ENCODE measurements at places on chromosomes 1 and 21.

DNA sequence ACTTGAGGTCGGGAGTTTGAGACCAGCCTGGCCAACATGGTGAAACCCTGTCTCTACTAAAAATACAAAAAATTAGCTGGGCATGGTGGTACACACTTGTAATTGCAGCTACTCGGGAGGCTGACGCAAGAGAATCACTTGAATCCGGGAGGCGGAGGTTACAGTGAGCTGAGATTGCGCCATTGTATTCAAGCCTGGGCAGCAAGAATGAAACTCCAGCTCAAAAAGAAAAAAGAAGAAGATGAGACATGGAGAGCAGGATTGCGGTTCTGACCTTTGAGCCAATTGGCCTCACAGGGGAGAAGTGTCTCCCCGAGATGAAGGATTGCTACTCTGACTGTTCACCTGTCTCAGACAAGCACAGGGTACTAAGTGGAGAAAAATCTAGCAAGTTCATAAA lies 6.6 kb downstream of the SCCPDH start:
- DNase-seq = no peak

- no peak for DNase-seq
Measured at GRCh38 chr1:46043458-46044017, 88.9 kb downstream of the PIK3R3 start.

DNA sequence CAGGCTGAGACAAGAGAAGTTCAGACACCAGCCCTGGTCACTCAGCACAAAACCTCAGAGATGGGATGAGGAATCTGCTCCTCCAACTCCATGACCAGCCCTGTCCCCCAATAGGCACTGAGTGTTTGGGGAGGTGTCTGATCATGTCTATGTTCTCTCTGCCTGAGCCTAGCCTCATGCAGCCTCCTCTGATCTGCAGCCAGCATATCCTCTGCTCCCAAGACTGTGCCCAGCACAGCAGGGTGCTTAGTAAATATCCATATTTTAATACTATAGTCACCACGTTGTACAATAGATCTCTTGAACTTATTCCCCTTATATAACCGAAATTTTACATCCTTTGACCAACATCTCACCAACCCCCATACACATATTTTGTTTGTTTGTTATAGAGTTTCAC lies 202.9 kb downstream of the MATN1 start:
- DNase-seq = no peak

- DNase-seq = no peak
Measured at GRCh38 chr1:15584489-15585363, at the start of gene AGMAT. Gene AGMAT, minus strand, starts transcription at chr1:15585051. Its CDS starts 84 bp downstream, at chr1:15584967.

DNA sequence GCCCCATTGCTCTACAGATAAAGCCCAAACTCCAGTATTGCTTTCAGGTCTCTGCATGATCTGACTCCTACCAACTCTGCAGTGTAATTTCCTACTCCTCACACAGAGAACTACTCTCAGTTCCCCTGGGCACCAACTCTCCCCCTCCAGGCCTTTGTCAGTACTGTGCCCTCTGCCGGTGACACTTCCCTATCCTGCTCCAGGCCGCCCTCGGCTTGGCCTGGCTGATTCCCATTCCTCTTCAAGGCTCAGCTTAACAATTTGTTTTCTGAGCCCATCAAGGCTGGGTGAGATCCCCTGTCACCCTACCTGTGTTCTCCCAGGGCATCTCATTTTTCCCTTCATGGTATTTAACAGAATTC lies 2.6 kb downstream of the SLAMF8 start:
- no peak for DNase-seq

DNA sequence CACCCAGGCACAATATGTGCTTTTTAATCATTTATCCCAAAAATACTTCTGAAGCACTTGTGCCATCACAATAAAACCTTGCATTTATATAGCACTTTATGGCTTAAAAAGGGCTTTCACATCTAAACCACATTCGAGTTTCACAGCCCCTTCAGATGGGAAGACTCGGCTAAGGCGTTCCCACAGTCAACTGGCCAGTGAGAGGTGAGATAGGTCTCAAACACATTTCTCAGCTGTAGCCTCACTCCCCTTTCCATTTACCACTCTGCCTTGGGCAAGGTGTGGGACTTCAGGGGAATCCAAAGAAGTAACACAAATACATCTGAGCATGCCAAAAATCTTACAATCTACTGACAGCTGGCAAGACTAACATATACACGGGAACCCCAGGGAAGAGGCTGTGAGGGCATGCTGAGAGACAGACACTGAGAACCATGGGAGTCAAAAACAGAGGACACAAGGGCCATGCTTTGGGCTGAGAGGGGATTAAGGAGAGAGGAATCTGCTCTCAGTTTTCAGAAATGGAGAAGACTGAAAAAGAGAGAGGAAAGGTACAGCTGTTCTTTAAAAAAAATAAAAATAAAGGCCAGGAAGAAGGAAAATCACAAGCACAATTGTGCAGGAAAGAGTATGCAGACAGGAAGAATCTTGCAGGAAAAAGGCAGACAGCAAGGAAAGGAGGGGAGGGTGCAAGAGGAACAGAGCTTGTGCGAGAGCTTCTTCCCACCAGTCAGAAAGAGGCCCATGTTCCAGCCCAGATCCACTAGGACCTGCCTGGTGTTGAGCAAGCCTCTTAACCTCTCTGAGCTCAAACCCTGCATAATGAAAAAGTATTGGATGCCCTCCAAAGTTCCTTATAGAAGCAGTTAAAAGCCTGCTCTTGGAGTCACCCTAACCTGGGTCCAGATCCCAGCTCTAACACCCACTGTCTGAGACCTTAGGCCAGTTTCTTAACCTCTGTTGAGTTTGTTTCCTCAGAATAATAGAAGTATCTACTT lies 73.5 kb downstream of the JAK1 start:
- DNase-seq = peak; percentile 23

DNA sequence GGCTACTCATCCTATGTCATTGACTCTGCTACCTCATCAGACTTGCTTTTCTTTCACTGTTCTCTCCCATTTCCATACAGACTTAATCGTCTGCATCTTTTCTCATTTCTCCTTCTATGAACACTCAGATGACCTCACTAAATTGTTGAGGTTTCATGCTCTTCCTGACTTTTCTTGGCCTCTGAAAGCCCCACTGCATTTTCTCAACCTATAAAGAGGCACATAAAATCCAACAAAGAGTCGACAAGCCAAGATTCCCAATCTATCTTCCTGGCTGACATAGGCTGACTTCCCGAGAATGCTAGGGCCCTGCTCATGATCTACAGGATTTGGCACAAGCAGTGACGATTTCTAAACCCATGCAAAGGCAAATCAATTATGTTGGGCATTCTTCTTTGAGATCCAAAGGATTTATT lies 280.8 kb upstream of the DPYD start:
- DNase-seq = peak; percentile 96

DNA sequence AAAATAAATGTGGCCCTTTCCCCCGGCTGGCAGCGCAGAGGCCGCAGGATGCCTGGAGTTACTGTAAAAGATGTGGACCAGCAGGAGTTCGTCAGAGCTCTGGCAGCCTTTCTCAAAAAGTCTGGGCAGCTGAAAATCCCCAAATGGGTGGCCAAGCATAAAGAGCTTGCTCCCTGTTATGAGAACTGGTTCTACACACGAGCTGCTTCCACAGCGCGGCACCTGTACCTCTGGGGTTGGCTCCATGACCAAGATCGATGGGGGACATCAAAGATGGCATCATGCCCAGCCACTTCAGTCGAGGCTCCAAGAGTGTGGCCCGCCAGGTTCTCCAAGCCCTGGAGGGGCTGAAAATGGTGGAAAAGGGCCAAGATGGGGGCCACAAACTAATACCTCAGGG lies 95.9 kb downstream of the LRIG2 start:
- DNase-seq = no peak

DNA sequence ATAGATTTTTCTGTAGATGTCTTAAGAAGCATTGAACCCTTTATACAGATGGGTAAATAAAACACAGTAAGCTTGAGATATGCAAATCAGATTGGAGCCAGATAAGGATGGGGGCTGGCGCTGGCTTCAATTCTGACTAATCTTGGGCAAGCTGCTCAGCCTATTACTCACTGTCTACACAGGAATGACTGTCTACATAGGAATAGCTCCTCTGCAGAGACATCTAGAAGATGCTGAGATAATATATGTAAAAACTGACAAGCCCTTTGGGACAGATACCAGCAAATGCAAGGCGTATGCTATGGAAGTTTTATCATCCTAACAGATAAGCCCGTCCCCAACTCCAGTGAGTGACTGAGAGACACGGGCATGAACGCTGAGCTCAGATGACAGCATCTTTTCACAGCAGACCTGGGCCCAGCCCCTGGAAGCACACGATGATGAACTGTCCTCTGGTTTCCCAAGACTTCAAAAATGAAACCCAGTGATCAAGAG lies 1.7 kb downstream of the CLDN14 start:
- peak; percentile 88 for DNase-seq

GRCh38 chr1:83857103-83857502 lies 141.8 kb downstream of the TTLL7 start:
- DNase-seq = peak; percentile 28

DNA sequence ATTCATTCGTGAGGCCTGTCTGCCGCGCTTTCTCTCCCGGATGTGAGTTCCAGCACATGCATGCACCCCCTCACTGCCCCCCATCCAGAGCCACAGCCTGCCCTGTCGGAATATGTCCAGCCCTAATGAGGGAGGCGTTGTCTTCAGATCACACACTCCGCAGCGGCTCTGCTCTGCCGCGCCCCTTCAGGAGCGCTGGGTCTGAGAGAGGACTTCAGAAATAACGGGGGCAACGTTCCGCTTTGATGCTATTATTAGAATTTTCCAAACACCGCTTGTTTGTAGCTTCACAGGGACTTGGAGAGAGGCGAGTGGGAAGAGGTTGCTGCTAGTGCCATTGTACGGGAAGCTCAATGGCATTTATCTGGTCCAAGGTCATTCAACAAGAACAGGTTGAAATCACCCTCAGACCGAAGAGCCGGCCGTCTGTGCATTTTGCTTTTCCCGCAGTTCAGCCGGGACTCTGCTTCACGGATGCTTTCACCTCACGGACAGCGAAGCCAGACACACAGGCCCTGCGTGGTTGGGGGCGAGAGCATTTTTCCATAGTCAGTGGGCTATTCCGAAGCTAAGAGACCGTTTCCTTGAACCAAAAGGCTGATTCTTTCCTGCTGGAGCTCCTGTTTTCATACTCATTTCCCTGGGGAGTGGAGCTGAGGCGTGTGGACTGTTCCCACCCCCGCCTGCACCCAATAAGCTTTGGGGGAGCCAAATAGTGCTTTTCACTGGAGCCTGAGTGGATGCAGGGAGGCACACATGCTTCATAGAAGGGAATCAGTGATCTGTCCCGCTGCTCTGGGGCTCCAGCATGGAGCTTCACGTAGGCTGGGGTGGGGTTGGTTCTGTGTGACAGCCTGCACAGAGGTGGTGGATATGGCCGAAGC lies 69.7 kb downstream of the GALNT2 start:
- DNase-seq = no peak

GRCh38 chr1:235366286-235366685 lies 941 bp upstream of the TBCE start:
- DNase-seq = no peak

DNA sequence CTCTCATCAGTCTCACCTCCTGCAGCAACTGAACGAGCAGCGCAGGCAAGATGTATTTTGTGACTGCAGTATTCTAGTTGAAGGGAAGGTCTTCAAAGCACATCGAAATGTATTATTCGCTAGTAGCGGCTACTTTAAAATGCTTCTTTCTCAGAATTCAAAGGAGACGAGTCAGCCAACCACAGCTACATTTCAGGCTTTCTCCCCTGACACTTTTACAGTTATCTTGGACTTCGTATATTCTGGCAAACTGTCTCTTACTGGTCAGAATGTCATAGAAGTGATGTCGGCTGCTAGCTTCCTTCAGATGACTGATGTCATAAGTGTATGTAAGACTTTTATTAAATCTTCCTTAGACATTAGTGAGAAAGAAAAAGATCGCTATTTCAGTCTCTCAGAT lies 53.7 kb downstream of the ZBTB8A start:
- DNase-seq = peak; percentile 71
